Body of pancreas (tissue), 4 donors: ENCODE measurements at places on chromosomes 7 and 10.

GRCh38 chr7:41475801-41476459 lies 227.0 kb downstream of the INHBA start:
- H3K36me3 ChIP-seq, result no peaks in the 10 kb centered on the region
- no peak overlapping the region for H3K27ac ChIP-seq
- H3K4me3 ChIP-seq, result no peak overlapping the region
- H3K27me3 ChIP-seq, result no peaks in the 10 kb centered on the region
- no peak for DNase-seq
- no peaks in the 10 kb centered on the region for H3K4me1 ChIP-seq

DNA sequence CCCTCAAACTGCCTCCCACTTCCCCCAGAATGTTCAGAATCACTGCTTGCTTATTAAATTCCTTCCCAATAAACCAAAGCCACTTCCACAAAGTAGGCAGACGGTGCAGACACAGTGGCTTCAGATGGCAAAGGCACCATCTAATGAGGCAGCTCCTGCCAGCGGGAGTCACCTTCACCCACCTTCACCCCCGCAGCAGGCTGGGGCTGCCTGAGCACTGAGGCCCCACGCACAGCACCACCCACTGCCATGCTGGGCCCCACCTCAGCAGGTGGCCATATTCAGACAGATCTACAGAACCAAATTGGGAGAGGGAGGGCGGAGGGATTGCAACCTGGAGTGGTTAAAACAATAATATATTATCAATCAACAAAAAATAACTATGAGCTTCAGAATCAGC lies 118.5 kb downstream of the GRID1 start:
- no peaks in the 10 kb centered on the region for H3K27me3 ChIP-seq
- no peak overlapping the region for H3K4me3 ChIP-seq
- H3K27ac ChIP-seq, result no peak overlapping the region
- DNase-seq, result no peak

GRCh38 chr7:139657725-139658124 lies 120.1 kb downstream of the HIPK2 start:
- no peak for DNase-seq
- H3K4me1 ChIP-seq, result peaks cover 56% of the 10 kb centered on the region
- no peak overlapping the region for H3K4me3 ChIP-seq
- H3K27ac ChIP-seq, result peak overlapping the region; percentile 83
- H3K36me3 ChIP-seq, result no peaks in the 10 kb centered on the region
- H3K27me3 ChIP-seq, result no peaks in the 10 kb centered on the region

DNA sequence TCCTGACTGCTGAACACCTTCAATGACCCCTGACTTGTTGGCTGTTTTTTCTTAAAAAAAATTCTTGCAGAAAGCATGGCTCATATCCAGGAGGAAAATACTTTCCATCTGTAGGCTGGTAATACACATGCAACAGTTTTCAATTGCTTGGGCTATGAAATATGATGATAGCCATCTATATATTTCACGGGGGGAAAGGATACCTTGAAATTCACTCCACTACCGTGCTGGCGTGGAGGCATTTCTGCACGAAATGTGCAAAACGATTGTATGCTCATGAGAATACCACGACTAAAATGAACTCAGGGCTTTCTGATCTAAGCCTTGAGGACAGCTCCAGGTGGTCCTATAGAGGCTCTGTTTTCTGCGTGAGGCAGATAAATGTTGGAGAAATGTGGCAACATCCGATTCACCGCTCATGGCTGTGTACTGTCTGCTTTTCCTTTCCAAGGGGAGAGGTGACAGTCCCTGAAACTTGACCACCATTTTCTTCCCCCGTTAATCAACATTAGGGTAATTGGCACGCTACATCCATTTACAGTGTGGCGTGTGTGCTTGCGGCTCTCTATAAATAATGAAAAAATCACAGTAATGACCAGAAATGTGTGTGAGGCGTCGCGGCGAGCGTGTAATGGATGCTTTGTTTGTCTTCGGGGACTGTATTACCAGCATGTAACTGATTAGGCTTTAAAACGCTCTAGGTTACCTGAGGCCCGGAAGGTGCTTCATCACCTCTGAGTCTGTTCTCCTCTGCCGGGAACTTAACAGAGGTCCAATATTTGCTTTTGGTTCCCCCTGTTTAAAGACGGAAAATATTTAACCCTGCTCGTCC lies 12.8 kb upstream of the CARD11 start:
- H3K27ac ChIP-seq, result no peak overlapping the region
- peak; percentile 18 for DNase-seq
- peaks cover 19% of the 10 kb centered on the region for H3K4me1 ChIP-seq
- no peaks in the 10 kb centered on the region for H3K36me3 ChIP-seq
- peaks cover 8% of the 10 kb centered on the region for H3K27me3 ChIP-seq

GRCh38 chr7:44622342-44623151 lies 16.1 kb downstream of the OGDH start:
- DNase-seq, result peak; percentile 30
- H3K27me3 ChIP-seq, result no peaks in the 10 kb centered on the region
- peak overlapping the region; percentile 36 for H3K27ac ChIP-seq
- peaks cover 40% of the 10 kb centered on the region for H3K4me1 ChIP-seq
- H3K36me3 ChIP-seq, result no peaks in the 10 kb centered on the region
- H3K4me3 ChIP-seq, result no peak overlapping the region

- H3K27ac ChIP-seq, result peak overlapping the region; percentile 69
- H3K36me3 ChIP-seq, result no peaks in the 10 kb centered on the region
- H3K4me3 ChIP-seq, result no peak overlapping the region
- DNase-seq, result peak; percentile 76
Observed at GRCh38 chr10:125134916-125135770, 25.2 kb downstream of the CTBP2 start.

GRCh38 chr10:102812231-102812876 lies 24.9 kb downstream of the CYP17A1 start:
- no peak overlapping the region for H3K4me3 ChIP-seq
- no peak for DNase-seq
- peaks cover 11% of the 10 kb centered on the region for H3K4me1 ChIP-seq
- peaks cover 14% of the 10 kb centered on the region for H3K36me3 ChIP-seq

DNA sequence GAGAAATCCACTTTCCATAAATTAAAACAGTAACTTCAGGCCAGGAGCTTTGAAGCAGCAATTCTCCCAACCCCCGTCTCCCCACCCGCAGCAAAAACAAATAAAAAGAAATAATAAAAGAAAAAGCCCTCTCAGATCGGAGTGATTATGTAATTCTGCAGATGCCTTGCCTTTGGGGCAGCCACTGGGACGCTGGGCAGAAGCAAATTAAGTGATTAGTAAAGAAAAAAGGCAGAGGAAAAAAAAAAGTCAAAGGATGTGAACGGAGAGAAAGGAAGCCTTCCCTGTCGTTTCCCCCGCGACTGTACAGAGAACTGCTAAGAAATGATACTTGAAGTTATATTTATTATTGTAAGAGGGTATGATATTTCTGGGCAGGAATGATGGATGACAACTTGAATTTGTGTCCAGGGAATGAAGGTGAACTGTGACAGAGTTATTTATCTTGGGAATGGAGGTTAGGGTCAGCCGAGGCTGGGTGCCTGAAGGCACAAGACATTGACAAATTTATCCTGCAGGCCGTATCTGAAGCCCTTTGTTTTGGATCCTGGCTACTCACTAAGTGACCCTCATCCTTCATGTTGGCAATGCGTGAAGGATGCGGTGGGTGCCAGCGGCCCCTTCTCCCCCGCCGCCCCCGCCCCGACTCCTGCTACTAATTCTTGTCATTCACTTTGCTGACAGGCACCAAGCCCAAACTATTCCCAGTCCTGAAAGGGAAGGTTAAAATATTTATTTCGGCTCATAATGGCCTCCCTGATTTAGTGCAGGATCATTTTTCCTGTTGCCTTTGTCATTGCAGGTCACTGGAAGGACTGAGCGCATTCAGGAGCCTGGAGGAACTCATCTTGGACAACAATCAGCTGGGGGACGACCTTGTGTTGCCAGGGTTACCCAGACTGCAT lies 604.0 kb downstream of the LRMDA start:
- H3K27me3 ChIP-seq, result no peaks in the 10 kb centered on the region
- peaks cover 29% of the 10 kb centered on the region for H3K4me1 ChIP-seq
- no peak for DNase-seq
- peak overlapping the region; percentile 46 for H3K27ac ChIP-seq
- no peak overlapping the region for H3K4me3 ChIP-seq
- H3K36me3 ChIP-seq, result no peaks in the 10 kb centered on the region

GRCh38 chr7:150363370-150363769 lies 5.3 kb upstream of the REPIN1 start:
- DNase-seq, result no peak
- peaks cover 16% of the 10 kb centered on the region for H3K4me1 ChIP-seq
- no peaks in the 10 kb centered on the region for H3K36me3 ChIP-seq
- no peak overlapping the region for H3K4me3 ChIP-seq
- no peaks in the 10 kb centered on the region for H3K27me3 ChIP-seq
- H3K27ac ChIP-seq, result no peak overlapping the region
